ENCODE measurements at places on chromosomes 16 and 17.

DNA sequence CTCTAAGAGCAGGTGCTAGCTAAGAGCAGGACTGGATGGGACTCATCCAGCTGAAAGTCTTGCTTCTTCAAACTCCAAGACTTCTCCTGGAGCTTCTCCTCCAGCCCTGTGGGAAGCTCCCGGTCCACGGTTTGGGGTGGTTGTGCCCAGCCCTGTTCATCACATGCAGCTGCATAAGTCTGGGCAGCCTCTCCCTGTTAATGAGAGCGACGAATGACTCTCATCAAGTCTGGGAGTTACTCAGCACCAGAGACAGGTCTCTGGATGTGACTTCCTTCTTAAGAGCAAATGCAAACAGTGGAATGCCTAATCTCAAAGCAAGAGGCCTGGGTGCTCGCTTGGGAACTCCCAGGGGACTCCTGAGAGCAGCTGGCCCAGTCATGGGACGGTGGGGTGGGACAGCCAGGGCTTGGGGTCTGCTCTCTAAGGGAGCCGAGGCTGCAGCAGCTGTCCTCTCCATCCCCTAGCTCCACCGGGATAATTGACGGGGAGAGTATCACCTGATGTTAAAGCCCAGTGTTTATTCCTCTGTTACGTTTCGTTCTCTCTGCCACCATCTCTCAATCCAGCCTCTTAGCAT lies 35.3 kb upstream of the CRHR1 start:
- DNase-seq: no peak

DNA sequence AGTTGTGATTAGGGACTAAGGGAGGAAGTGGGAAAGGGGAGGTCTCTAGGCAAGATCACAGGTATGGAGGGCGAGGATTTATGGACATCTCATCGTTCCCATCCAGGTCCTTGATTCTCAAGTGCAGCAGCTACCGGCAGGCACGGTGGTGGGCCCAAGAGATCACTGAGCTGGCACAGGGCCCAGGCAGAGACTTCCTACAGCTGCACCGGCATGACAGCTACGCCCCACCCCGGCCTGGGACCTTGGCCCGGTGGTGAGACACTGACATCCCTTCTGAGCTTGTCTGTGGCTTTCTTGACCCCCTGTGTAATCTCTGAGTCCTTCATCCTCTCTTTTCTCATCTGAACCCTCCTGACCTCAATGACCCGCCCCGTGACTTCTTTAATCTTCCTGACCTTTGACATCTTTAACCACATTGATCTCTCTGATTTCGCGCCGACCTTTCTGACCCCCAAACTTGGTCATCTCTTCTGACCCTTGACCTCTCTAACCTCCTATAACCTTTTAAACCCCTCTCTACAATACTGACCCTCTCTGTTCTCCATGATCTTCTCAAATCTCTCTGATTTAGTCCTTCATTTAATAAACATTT lies 3.8 kb downstream of the PLD2 start:
- DNase-seq: no peak

GRCh38 chr17:8766731-8767130 lies 8.4 kb upstream of the SPDYE4 start:
- no peak for DNase-seq

DNA sequence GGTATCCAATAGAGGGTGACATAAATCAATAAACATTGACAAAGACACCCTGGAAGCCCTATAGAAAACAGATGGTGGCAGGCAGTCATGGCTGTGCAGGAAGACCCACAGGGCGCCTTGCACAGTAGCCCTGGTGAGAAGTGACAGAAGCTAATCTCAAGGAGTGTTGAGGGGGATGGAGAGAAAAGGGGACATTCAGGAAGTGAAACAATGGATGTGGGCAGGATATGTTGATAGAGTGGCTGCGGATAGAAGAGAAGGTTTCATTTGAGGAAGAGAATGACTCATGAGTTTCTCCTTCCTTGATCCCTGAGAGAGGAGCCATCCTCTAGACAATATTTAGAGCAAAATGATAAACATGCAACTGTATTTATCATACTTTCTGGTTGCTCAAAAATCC lies 468.8 kb upstream of the HSBP1 start:
- no peak for DNase-seq

- no peak for DNase-seq
Measured at GRCh38 chr16:35748621-35749252, 2289.3 kb downstream of the TP53TG3F start.

DNA sequence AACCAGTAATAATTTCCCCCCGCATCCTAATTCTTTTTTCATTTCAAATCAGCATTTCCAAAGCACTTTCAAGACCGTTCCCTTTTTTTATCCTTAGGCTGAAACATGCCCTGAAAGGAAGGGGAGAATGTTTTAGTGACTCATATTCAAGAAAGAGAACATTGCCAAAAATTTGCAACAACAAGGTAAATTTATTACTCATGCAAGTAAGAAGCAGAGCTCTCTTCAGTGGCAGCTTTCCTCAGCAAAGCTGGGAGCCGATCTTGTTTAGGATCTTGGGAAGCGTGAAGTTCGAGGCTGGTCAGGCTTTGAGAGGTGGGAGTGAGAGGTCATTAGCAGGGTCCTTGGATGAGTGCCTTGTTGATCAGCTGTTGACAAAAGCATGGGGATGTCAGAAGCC lies 129.5 kb downstream of the PRKCA start:
- no peak for DNase-seq

- no peak for DNase-seq
Measured at GRCh38 chr16:69311533-69312387, 610 bp downstream of the VPS4A start.

DNA sequence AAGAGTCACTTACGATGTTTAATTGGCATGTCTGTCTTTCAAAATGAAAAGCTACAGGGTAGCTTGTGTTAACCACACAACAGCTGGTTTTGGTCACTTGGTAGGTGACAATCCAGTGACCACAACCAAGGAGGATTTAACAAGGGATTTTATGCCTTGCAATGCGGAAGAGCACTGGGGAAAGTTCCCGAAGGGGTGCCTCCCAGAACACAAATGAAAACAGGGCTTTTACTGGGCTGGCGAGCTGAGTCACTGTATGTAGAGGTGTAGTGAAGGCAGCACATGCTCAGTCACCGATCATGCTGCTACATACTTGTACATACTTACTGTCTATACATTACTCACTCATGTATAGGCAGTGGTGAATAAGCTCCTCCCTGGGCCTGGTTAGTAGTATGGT lies 483.5 kb downstream of the CDH13 start:
- no peak for DNase-seq

GRCh38 chr17:35799942-35800341 lies 4.5 kb upstream of the MMP28 start:
- DNase-seq: no peak

GRCh38 chr16:67996666-67997065 lies 2.6 kb downstream of the DPEP2 start:
- DNase-seq: no peak

- DNase-seq: no peak
Measured at GRCh38 chr16:82260212-82260795, 90.3 kb upstream of the MPHOSPH6 start.

- no peak for DNase-seq
Measured at GRCh38 chr16:10616756-10617640, 36.6 kb upstream of the EMP2 start.

GRCh38 chr17:5986644-5987043 lies 83.5 kb upstream of the WSCD1 start:
- DNase-seq: no peak

DNA sequence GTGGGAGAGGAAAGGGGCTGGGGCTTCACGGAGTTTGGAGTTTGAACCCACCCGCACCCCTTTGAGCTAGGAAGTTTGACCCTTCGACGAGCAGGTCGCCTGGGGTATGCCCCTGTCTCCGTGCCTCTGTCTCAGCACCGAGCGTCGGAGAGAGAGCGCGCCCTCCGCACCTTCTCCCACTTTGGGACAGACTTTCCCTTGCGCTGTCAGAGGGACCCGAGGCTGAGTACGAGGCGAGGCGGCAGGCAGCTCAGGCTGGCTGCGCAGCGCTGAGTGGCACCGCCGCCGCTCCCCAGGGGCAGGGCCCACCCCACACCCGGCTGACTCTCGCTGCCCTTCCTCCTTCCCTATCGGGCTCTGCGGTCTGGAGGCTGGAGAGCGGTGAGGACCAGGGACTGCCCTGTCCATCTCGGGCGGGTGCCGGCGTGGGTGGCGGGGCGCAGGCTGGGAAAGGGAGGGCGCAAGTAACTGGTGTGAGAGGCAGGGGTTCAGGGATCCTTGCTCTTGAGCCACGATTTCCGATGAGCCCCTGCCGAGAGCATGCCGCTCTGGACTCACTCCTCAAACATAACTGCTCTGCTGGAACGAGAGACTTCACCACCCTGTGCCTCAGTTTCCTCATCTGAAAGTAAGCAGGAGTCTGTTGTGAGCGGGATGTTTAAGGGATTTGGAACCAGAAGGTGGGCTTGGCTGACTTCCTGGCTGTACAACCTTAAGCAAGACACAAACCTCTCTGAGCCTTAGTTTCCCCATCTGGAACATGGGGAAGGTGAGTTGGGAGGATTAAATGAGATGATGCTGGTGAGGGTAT lies 981 bp downstream of the BEAN1 start:
- DNase-seq: no peak

DNA sequence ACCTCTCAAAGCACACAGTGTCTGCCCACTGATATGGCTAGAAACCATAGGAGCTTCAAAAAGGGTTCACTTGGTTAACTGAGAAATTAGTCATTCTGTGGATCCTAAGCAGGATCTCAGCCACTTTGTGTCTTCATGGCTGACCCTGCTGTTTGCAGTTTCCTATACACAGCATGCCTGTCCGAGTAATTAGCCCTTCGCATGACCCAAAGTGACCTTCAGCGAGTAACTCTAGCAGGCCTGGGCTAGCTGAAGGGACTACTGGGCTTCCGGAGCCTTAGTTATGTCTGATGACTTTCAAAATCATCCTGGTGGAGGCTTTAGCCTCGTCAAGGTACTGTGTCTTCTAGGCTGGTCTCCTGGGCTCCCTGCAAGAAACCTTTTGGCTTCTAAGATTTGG lies 28.9 kb upstream of the FBXW10B start:
- no peak for DNase-seq

- no peak for DNase-seq
Measured at GRCh38 chr16:3762107-3762750, 44.9 kb upstream of the TRAP1 start.

GRCh38 chr16:49282690-49283375 lies 1.2 kb upstream of the CBLN1 start:
- no peak for DNase-seq

DNA sequence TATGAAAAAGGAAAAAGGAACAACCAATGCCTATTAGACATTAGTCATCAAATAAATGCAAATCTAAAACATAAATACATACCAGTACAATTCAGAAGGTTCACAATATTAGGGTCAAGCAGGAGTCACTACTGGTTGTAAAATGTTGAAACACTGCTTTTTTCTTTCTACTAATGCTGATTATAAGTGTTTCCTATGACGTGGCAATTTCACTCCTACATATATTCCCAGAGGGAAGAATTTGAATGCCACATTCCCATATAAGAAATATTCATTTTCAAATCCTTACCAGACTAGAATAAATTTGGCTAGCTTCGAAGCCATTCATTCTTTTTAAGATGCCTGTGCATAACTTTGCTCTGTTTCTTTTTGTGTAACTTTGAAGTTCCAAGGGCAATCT lies 2.6 kb upstream of the KRTAP9-2 start:
- no peak for DNase-seq

- no peak for DNase-seq
Measured at GRCh38 chr16:66692341-66692740, 4.2 kb downstream of the CMTM4 start.

GRCh38 chr16:8561496-8561895 lies 28.8 kb downstream of the TMEM114 start:
- DNase-seq: no peak

DNA sequence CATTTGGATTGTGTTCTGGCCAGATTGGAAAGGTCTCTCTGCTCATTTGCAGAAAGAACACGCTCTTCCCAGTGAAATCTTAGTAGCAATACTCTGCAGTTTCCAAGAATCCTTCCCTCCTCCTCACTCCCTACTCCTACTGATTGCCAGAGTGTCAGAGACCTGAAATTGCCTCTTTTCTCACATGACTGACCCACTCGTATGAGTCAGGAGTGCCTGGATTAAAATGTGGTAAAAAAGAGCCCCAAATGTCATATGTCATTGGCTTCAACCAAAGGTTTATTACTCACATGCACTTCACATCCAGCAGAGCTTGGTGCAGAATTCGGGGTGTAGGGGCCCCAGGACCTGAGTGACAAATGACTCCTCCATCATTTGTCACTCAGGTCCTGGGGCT lies 39.7 kb upstream of the IRX3 start:
- no peak for DNase-seq

- DNase-seq: no peak
Measured at GRCh38 chr17:62093188-62094155, 28.4 kb upstream of the MED13 start.

- no peak for DNase-seq
Measured at GRCh38 chr17:62625870-62626200, 1.6 kb upstream of the MRC2 start.

DNA sequence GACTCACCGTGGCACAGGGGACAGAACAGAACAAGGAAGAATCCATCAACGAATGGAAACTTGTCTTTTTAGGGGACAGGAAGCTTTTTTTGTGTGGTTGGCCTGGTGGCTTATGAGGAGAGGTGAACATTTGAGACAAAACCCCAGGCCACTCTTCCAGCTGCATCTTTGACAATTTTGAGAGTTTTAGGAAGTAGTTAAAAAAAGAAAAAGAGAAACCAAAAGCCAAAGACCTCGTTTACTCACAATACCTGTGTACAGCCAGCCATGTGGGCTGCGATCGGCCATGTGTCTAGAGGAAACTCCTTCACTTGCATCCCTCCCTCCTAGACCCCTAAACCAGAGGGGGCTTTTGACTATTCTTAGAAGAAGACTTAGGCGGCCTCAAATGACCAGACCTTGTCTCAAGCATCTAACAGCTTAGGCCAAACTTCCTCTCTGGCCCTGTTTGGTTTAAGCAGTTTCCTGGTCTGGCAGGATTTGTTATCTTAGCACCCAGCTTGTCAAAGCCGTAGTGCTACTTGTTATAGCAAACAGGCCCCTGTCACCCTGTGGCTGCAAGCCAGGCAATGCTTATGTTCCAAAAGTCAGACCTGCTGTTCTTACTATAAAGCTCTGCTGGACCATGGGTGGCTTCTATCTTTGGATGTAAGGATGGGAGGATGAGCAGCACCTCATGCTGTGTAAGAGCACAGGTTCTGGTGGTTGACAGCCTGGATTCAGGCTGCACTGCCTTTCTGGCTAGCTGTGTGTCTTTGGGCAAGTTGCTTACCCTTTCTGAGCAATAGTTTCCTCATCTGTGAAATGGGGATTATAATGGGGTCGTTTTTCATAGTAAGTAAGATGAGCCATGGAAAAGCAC lies 17.7 kb downstream of the KSR1 start:
- DNase-seq: peak; percentile 68

GRCh38 chr17:372157-373152 lies 19.8 kb upstream of the RPH3AL start:
- DNase-seq: no peak
